ENCODE measurements at places on chromosomes 2 and 18.

- no peak for DNase-seq
Measured at GRCh38 chr2:140506606-140507005, 1624.2 kb downstream of the LRP1B start.

- DNase-seq, result peak; percentile 82
Measured at GRCh38 chr2:96146153-96146880, 1.1 kb upstream of the DUSP2 start.

- no peak for DNase-seq
Measured at GRCh38 chr18:69838003-69838402, 109.7 kb downstream of the CD226 start.

- DNase-seq, result no peak
Measured at GRCh38 chr18:3447068-3447894, 2.7 kb upstream of the TGIF1 start.

DNA sequence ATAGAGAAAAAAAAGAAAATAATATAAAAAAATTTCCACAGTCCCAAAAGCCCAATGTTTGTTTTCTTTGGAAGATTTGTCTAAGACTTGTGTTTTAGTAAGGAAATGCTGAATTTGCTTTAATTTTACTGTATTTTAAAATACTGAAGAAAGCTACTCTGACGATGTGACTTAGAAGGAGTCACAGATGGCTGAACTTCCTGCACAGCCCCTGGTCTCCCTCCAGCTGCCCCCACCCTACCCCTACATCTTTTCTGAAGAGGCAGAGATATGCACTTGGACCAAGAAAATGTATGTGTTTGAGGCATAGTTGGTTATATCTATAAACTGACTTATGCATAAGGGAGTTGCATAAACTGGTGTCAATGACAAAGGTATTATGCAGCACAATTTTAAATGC is 172.3 kb downstream of the CDH2 start:
- no peak for DNase-seq

- DNase-seq, result no peak
Measured at GRCh38 chr2:237491515-237492118, 4.6 kb downstream of the MLPH start.

GRCh38 chr2:218788529-218789255 is 6.7 kb downstream of the CYP27A1 start:
- DNase-seq, result no peak

- DNase-seq, result no peak
Measured at GRCh38 chr2:220556658-220557057, 929.2 kb downstream of the SLC4A3 start.

DNA sequence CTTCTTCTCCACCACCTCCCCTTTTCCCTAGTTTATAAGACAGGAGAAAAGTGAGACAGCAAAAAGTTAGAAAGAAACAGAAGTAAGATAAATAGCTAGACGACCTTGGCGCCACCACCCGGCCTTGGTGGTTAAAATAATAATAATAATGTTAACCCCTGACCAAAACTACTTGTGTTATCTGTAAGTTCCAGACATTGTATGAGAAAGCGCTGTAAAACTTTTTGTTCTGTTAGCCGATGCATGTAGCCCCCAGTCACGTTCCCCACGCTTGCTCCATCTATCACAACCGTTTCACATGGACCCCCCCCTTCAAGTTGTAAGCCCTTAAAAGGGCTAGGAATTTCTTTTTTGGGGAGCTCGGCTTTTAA is 1.5 kb upstream of the BUB1 start:
- no peak for DNase-seq

All from activated naive CD8-positive, alpha-beta T cell treated with anti-CD3 and anti-CD28 coated beads, Interleukin-2, amount 50 U/mL, for 16 hours (primary cell).